ENCODE measurements at places on chromosomes 3 and 15. TPM values are rescaled to one million over a fixed set of nuclear protein-coding genes. Genes with fewer than 3 reads are reported as not detected.

GRCh38 chr15:68188647-68189046 lies 16.5 kb downstream of the CALML4 start:
- DNase-seq = no peak

GRCh38 chr3:47283193-47283537 lies 421 bp downstream of the KLHL18 start:
- no peak for DNase-seq

GRCh38 chr3:194964809-194965208 lies 279.1 kb downstream of the FAM43A start:
- no peak for DNase-seq

- no peak for DNase-seq
Measured at GRCh38 chr15:100898661-100899462, 19.2 kb downstream of the ALDH1A3 start.

DNA sequence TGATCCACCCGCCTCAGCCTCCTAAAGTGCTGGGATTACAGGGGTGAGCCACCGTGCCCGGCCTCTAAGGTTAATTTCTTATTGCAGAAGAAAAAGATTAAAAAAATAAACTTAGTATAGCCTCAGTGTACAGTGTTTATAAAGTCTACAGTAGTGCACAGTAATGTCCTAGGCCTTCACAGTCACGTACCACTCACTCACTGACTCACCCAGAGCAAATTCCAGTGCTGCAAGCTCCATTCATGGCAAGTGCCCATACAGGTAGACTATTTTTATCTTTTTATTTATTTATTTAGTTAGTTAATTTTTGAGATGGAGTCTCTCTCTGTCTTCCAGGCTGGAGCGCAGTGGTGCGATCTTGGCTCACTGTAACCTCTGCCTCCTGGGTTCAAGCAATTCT lies 3.2 kb upstream of the FLNB start:
- DNase-seq = no peak

DNA sequence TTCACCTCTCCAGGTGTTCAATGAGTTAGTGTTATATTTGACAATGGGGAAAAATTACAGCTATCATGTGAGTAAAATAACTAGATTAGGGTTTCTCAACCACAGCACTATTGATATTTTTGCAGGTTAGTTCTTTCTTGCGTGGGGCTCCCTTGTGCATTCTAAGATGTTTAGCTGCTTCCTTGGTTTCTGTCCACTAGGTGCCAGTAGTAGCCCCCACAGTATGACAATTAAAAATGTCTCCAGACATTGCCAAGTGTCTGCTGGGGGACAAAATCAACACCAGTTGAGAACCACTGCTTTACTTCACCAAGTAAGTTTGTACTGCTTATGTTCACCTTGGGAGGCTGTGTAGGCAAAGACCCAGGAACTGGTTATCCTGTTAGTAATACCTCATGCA lies 618.7 kb downstream of the EDEM1 start:
- peak; percentile 40 for DNase-seq

DNA sequence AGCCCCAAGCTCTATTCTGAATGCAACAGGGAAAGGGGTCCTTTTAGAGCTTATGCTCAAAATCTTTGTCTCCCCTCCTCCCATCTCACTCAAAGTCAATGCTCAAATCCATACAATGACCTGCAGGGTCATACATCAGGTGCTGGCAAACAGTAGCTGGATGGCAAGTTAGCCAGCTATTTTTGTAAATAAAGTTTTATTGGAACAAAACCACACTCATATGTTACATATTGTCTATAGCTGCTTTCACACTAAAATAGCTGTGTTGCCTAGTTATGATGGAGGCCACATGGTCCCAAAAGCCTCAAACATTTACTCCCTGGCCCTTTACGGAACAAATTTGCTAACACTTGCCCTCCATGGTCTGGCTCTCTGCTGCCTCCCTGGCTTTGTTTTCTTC lies 1.8 kb upstream of the FAN1 start:
- no peak for DNase-seq

DNA sequence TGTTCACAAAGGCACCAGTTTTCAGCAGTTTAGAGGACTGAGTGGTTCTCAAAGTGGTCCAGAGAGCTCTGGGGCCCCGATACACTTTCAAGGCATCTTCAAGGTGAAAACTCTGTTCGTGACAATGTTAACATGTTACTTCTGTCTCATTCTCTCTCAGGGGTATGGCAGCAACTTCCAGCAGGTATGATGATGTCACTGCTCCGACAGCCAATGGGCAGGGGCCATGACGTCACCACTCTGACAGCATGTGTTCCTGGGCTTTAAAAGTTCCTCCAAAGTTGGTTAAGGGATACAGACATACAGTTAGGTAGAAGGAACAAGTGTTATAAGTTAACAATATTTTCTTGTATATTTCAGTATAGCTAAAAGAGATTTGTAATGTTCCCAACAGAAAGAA lies 87.9 kb downstream of the KLF15 start:
- DNase-seq = peak; percentile 49

- no peak for DNase-seq
Measured at GRCh38 chr3:186663361-186664118, 2.3 kb upstream of the HRG start.

The ARHGEF26 gene
- total RNA-seq = 6.0 TPM

The MNS1 gene
- total RNA-seq = 0.52 TPM

The HESX1 gene
- total RNA-seq = 3.0 TPM

Measured in H7 (cell line).